Hematopoietic multipotent progenitor cell treated with erythropoietin and hydrocortisone succinate and interleukin-3 and kit ligand, for 15 days (in vitro differentiated cells): ENCODE measurements at places on chromosomes 5 and 9.

DNA sequence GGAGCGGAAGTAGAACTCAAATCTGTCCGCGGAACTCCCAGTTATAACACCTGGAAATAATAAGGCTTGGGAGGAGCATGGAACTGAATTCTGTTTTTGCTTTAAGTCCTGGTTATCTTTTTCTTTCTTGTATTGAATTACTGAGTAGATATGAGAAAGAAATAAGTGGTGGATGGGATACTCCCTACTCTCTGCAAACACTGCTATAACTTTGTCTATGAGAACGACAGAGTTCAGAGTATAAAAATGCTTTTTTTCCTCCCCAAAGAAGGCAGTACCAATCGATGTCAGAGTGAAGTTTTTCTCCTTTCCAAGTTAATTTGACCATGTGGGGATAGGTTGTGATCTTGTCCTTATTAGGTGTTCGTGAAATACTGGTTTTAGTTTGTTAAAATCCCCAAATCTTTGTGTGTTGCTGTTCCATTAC, 1.2 kb downstream of the RIC1 start:
- DNase-seq = peak; percentile 19

- no peak for DNase-seq
Observed at GRCh38 chr9:108550106-108550505, 305.7 kb downstream of the ACTL7B start.

- no peak for DNase-seq
Observed at GRCh38 chr9:106481013-106481609, 381.9 kb upstream of the ZNF462 start.

DNA sequence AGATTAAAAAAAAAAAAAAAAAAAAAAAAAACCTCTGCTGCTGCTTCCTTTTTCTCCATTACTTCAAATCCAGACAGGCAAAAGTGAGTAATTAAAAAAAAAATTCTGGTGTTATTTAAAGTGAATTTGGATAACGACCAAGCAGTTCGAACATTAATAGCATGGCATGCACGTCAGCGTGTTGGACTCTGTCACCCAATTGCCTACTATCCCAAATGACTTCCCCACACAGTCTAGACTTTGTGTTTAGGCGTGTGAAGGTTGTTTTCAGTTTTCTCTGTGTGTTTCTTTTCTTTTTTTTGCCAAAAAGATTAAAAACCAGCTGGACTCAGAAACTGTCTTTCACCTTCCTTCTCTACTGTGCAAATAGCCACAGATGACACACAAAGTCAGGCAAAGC, 321.4 kb downstream of the MSX2 start:
- no peak for DNase-seq

GRCh38 chr9:96139592-96140295, 162.2 kb downstream of the HSD17B3 start:
- no peak for DNase-seq

GRCh38 chr9:90287567-90288274, 354.9 kb downstream of the DIRAS2 start:
- no peak for DNase-seq

DNA sequence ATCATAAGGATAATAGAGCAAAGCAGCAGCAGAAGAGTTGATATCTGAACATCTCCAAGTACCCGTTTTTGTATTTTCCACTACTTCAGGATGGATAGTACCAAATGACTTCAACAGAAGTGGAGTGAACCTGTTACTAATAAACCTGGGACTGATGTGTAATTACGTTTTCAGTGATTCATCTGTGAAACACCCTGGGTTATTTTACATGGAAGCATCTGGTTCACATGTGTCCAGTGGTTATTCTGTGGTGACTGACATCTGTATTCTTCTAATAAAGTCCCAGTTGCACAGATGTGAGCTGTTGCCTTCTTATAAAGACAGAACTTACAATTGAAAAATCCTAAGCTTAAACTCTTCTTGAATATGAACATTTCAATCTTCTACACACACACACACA, 139.7 kb upstream of the VCAN start:
- no peak for DNase-seq

GRCh38 chr5:144698484-144698883, 527.8 kb downstream of the KCTD16 start:
- no peak for DNase-seq

DNA sequence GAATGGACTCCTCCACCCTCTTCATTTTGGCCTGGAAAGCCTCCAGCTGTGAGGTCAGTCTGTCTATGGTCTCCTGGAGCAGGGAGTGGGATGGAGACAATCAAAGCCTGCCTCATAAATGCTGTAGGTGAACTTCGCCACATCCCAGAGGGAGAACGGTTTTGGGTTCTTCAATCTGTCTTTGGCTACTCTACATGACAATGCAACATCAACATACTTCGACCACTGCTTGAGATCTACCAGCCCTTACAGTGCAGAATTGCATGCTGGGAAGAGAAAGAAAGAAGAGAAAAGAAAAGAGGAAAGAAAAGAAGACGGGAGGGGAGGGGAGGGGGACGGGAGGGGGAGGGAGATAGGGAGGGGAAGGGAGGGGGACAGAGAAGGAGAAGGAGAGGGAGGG, 28.5 kb upstream of the ANXA6 start:
- no peak for DNase-seq

DNA sequence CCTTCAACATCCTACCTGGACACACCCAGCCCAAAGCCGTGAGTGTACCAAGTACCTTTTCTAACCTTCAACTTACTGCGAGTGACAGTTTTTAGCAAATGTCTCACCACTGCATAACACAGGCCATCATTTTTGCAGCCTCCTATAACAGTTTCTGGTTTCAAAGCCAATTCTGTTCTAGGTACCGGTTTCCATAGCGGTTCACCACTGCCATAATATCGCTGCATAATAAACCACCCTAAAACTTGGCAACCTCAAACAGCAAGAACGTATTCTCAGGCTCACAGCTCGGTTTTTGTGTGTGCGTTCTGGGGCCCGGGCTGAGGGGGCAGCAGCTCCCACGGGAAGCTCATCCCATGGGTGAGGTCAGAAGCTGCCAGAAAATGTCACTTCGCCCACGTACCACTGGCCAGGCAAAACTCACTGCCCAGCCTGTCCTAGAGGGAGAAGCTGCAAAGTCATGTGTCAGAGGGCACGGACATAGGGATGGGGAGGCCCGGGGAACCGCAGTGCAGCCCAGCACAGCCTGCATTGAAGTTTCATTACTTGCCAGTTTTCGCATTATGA, 15.9 kb upstream of the ADAMTS2 start:
- DNase-seq = no peak

DNA sequence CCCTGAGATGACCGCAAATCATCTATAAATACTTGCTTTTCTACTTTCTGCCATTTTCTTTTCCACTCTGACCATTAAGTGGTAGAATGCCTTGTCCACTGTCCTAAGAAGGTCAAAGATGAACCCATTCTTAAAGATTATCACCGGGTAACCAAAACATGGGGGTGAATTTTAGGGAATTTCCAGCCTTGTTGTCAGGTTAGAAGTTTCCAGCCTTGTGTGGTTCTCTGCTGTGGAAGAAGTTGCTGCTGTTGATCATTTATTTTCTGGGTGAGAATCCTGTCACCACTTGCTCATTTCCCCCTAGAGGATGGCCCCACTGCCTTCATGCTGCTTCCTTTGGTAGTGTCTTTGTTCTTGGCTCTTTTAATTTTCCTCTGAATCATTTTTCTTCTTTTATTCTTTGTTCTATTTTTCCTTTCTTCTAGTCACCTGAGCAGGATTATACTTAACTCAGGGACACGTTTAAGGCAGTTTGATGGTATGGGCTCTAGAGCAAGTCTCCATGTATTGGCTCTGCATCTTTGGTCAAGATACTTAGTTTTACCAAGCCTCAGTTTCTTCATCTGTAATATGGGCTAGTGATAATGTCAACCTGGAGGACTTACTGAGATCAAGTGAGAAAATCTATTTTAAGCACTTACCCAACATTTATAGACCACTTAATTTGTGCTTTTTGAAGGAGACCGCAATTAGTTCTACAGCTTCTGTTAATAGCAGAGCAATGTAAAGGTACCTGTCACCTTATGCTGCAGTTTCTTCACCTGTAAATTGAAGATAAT, 266.2 kb downstream of the ARHGAP26 start:
- no peak for DNase-seq

- no peak for DNase-seq
Observed at GRCh38 chr5:160181965-160182622, 47.2 kb upstream of the FABP6 start.

- DNase-seq = no peak
Observed at GRCh38 chr9:7871977-7872730, 72.6 kb upstream of the DMAC1 start.

DNA sequence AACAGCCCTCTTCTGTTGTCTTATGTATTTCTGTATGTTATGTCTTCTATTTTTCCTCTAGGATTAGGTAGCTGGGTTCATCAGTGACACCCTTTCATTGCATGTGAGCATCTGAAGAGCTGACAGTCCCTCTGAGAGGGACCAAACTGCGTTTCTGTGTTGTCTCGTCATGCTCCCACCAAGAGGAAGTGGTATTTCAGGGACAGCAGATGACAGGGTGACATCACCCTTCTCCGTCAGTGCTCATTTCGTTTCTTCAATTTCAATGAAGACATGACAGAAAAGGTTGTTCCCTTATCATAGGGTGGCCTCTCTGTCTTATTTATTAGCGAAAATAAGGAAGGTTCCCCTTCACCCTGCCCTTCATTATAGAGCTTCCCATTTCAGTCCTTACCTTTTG, 225.9 kb upstream of the NR4A3 start:
- DNase-seq = no peak

DNA sequence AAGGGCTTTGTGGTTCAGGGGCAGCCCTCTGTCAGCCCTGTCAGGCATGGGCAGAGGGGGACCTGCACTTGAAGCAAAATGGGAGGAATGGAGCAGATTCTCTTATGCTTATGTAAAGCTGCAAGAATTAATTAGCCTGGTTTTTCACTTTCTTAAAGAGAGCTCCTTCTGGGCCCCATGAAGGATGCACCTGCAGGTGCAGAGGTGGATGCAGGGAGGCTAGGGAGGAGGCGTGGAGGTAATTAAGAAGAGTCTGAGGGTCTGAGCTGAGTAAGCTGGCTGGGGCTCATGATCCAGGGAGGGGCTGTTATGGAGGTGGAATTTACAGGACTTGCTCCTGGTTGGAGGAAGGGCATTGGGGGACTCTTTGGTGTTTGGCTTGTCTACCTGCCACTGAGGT, 22.0 kb downstream of the NSG2 start:
- no peak for DNase-seq

GRCh38 chr5:38563624-38564023, 7.2 kb upstream of the LIFR start:
- DNase-seq = no peak

GRCh38 chr5:102595332-102595731, 96.5 kb upstream of the SLCO6A1 start:
- DNase-seq = no peak

- no peak for DNase-seq
Observed at GRCh38 chr5:107979291-107979690, 308.6 kb upstream of the EFNA5 start.

DNA sequence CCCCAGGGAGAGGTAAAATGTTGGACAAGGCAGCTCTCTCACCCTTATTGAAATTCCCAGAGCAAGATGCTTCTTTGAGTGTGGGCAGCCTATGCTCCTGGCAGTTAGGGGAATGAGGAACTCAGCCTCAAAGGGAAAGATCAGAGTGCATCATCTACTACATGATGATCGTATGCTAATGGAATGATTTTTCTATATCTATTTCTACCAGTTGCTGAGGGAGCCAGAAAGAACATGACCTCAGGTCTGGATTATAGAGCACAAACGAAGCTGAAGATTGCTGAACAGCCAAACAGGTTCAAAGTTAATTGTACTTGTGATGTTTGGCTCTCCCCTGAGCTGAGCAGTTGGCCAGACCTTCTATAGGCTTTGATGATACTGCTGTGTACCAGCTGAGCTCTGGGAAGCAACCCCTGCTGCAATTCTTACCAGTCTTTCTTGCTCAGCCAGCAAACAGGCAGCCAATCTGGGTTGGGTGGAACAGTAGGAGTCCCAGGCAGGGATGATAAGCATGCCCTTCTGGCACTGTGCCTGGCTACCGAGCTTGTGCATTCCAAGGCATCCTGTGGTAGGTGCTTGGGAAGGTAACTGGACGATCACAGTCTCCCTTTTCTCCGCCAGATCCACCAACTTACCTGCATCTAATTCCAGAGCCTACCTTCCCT, 10.3 kb upstream of the FBXL7 start:
- DNase-seq = no peak

GRCh38 chr5:80755626-80756025, 100.8 kb upstream of the DHFR start:
- DNase-seq = no peak

DNA sequence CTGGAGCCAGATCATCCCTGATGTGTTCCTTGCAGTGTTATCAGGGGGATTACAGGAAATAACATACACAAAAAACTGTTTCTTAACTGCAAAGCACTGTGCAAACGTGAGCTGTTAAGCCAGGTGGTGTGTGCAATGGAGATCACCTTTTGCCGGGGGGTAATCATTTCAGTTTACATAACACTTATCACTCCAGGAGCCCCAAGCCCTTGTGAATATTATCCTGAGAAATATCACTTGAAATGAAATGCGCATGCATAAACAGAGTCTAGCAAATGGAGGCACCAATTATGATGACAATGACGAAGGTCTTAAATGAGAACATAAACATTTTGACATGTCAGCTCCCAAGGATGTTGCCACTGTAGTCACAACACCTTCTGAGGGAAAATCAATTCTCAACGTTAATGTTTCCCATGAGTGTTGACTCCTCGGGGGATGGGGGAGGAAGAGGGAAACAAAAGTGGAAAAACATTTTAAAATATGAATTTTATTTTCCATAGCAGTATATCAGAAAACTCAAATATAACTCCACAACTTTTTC, 54.5 kb upstream of the RAD23B start:
- DNase-seq = no peak

DNA sequence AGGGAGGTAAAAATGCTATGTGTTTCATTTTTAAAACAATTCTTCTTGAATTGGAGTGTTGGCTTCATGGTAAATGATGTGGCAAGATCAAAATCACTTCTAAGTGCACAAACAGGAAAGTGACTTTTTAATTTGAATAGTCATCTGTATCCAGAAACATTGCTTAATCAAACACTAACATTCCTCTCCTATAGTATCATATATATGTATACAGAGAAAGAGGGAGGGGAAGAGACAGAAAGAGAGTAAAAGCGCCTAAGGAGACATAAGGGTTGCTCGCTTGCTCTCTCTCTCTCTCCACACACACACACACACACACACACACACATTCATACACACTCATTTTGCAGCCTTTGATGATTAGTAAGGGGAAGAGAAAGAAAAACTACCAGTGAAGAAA, 95.4 kb upstream of the PRDM9 start:
- no peak for DNase-seq

DNA sequence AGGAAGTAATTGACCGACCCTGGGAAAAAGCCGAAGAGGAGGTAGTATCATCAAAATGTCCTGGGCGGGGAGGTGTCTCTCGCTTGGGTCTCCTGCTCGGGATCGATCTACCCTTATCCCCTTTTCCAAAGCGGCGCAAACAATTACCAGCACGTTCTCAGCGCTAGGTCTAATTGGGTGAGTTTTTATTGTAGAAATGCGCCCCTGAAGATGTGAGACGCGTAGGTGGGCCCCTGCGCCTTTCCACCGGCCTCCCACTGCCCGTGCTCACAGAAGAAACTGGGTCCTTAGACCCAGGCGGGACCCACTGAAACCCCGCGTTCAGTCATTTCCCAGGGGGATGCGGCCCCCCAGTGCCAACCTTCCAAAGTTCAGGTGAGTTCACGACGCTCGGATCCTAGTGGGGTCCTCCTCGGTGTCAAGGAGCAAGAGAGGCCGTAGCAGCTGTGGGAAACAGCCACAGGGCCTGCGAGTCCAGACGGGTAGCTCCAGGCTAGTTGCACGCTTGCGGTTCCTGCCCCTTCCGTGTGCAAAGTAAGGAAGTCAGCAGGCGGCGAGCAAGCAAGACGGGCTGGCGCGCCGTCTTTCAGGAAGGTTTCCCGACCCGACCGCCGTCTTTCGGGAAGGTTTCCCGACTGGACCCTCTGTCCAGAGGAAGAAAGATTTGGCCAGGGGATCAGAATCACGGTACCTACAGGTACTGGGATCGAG, 1.5 kb downstream of the SMIM32 start:
- no peak for DNase-seq
